ENCODE measurements at places on chromosomes 2 and 18.

GRCh38 chr18:73879766-73880165, 267.9 kb downstream of the FBXO15 start:
- DNase-seq: no peak

- DNase-seq: no peak
Measured at GRCh38 chr2:78431241-78431640, 594.3 kb upstream of the REG3G start.

DNA sequence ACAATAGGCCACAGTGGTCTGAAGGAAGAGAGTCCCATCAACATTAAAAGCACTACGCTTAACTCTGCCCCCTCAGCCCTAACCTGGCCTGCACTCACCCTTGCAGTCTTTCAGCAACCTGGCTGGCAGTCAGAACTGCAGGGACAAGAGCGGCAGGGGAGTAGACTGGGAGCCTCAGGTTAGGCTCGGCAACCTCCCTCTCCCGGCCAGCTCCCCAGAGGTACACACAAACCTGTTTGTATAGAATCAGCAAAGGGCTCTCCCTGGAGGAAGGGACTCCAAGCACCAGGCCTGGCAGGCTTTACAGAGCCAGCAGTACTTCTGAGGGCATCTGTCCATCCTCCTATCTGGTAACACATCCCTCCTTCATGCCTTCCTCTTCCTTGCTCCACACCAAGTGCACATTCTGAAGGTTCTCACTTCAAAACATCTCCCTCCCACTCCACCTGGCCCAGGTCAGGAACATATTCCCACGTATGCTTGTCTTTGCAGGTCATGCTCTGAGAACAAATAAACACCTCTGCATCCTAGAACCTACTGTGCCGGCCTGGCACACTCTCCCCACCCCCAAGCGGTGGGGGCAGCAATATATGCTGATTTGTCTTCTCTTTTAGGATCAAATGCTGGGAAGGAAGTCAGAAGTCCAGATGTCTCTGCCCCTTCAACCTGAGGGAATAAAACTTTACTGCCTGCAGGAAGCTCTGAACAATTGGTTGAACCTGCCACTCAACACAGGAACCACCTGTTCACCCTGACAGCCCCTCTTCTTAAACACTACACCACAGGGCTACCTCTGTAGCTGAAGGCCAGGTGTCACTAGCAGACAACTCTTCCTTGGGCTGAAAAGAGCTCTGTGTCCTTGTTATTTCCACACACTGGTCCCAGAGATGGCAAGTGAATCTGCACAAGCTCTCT, 12.6 kb upstream of the SFXN5 start:
- DNase-seq: no peak

- no peak for DNase-seq
Measured at GRCh38 chr2:30656079-30656478, 151.2 kb downstream of the CAPN13 start.

DNA sequence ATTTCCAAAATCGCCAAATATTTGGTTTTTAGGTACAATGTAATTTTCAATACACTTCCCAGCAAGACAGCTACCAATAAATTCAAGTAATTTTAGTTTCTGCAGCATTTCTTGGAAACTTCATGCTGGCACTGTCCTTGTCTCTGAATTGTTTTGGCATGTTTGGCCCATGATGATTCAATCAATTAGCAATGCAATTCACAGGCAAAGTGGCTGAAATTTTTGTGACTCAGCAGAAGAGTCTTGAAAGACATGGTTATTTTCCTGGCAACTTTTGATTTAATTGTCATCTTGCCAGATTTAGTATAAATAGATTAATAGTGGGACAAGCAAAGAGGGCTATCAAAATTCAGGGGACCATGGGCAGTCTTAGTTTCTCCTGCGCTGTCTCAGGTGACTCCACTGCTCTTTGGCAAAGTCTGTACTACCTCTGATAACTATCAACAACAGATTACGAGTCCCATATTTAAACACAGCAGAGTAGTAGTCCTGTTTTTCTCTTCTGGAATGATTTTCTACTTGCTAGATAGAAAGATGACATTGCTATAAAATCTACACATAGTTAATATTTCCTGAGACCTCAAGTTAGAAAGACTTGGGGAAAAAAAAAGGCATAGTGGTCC, 88.9 kb upstream of the CYP26B1 start:
- DNase-seq: no peak

GRCh38 chr18:79343567-79344207, 52.0 kb upstream of the NFATC1 start:
- no peak for DNase-seq
